Left lung (tissue), 14 donors: ENCODE measurements at places on chromosomes 6 and 20. TPM values are rescaled to one million over a fixed set of nuclear protein-coding genes. Genes with fewer than 3 reads are reported as not detected.

DNA sequence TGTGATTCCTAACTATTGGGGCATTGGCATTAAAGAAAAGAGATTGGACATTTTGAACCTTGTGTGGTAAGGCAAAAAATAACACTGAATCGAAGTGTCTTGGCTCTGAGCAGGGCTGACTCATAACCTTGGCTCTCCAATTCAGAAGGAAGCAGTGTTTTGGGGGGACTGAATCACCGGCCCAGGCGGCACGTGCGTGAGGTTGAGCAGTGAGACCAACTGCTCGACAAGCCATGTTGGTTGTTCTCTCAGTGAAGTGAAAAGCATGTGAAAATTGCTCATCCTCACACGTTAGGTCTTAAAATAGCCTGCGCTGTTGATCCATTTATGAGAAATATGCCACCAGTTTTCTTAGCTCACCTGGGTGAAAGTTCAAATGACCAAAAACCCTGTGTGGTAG is 137.8 kb upstream of the SPACA1 start:
- H3K36me3 ChIP-seq = no peaks in the 10 kb centered on the region
- H3K27me3 ChIP-seq = no peaks in the 10 kb centered on the region
- no peaks in the 10 kb centered on the region for H3K4me1 ChIP-seq

DNA sequence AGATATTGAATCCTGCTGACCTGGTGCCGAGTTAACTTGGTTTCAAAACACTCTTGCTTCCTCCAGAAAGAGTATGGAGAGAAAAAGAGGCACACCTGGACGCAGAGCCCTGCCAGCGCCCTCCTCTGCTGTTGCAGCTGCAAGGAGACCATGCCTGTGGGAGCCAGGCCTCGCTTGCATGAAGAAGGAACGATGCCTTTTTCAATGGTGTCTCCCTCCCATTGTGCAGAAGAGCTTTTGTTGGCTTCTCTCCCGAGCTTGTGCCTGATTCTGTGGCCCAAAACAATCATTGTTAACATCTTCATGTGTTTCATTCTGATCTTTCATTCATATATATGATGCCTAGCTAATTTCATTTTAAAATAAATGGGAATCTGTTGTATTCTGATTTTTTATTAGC is 98.1 kb downstream of the FAM120B start:
- H3K27ac ChIP-seq = no peak overlapping the region
- no peaks in the 10 kb centered on the region for H3K27me3 ChIP-seq
- H3K4me3 ChIP-seq = no peak overlapping the region
- peaks cover 73% of the 10 kb centered on the region for H3K36me3 ChIP-seq
- no peak for DNase-seq

- no peaks in the 10 kb centered on the region for H3K36me3 ChIP-seq
- peak overlapping the region; percentile 46 for H3K4me3 ChIP-seq
- H3K4me1 ChIP-seq = peaks cover 11% of the 10 kb centered on the region
- H3K27ac ChIP-seq = no peak overlapping the region
- H3K27me3 ChIP-seq = peaks cover 68% of the 10 kb centered on the region
Observed at GRCh38 chr6:77466055-77466450, 2.8 kb upstream of the HTR1B start.

- H3K36me3 ChIP-seq = no peaks in the 10 kb centered on the region
- H3K27me3 ChIP-seq = no peaks in the 10 kb centered on the region
- no peak overlapping the region for H3K4me3 ChIP-seq
- no peak overlapping the region for H3K27ac ChIP-seq
Observed at GRCh38 chr20:36808317-36809257, 35.0 kb upstream of the DSN1 start.

- H3K27ac ChIP-seq = no peak overlapping the region
- H3K36me3 ChIP-seq = no peaks in the 10 kb centered on the region
- H3K4me1 ChIP-seq = peaks cover 7% of the 10 kb centered on the region
- no peak for DNase-seq
- H3K27me3 ChIP-seq = no peaks in the 10 kb centered on the region
Observed at GRCh38 chr6:113701552-113702254, 155.4 kb upstream of the MARCKS start.

GRCh38 chr6:56786256-56786655 is 143.6 kb upstream of the DST start:
- no peaks in the 10 kb centered on the region for H3K36me3 ChIP-seq
- H3K27ac ChIP-seq = no peak overlapping the region
- no peaks in the 10 kb centered on the region for H3K27me3 ChIP-seq
- H3K4me3 ChIP-seq = no peak overlapping the region

GRCh38 chr6:71194724-71195123 is 93.9 kb upstream of the OGFRL1 start:
- DNase-seq = no peak
- H3K36me3 ChIP-seq = no peaks in the 10 kb centered on the region
- H3K4me1 ChIP-seq = no peaks in the 10 kb centered on the region
- H3K27ac ChIP-seq = no peak overlapping the region

DNA sequence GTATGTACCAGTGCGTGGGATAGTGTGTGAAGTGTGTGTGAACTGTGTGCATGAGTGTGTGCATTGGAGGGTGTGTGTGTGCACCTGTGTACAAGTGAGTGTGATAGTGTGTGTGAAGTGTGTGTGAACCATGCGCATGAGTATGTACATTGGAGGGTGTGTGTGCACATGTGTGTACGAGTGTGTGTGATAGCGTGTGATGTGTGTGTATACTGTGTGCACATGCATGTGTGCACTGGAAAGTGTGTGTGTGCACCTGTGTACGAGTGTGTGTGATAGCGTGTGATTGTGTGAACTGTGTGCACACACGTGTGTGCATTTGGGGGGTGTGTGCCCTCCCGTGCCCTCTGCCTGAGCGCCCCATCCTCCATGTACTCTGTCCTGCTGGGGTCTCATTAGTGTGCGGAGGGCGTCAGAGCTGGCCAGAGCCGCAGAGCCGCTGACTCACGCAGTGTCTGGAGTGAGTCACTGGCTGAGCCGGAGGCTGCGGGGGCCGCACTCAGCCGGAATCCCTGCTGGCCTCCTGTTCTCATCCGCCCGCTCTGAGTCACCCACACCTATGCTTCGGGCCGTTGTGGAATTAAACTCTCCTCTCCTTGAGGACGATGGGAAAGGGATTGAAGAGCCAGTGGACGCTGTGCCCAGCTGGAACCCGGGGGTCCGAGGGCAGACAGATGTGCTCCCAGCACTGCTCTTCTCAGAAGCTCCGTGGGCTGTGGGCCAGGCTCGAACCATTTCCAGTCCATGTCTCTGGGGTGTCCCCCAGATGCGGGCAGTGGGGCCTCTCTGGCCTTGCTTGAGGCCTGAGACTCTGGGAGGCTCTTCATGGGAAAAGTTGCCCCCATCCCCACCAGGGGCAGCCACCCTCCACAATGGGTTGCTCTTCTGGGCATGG is 27.3 kb upstream of the STX16 start:
- H3K4me3 ChIP-seq = no peak overlapping the region
- no peak for DNase-seq
- H3K36me3 ChIP-seq = no peaks in the 10 kb centered on the region

- no peak overlapping the region for H3K27ac ChIP-seq
- no peaks in the 10 kb centered on the region for H3K4me1 ChIP-seq
- H3K27me3 ChIP-seq = no peaks in the 10 kb centered on the region
Observed at GRCh38 chr6:75813476-75814250, 64.6 kb downstream of the MYO6 start.

- DNase-seq = no peak
- no peaks in the 10 kb centered on the region for H3K36me3 ChIP-seq
- H3K27me3 ChIP-seq = no peaks in the 10 kb centered on the region
- H3K27ac ChIP-seq = no peak overlapping the region
Observed at GRCh38 chr6:49329186-49329585, 133.9 kb downstream of the MMUT start.

GRCh38 chr6:161038229-161039031 is 46.9 kb downstream of the MAP3K4 start:
- H3K4me3 ChIP-seq = no peak overlapping the region
- H3K27me3 ChIP-seq = no peaks in the 10 kb centered on the region
- DNase-seq = peak; percentile 87
- no peaks in the 10 kb centered on the region for H3K4me1 ChIP-seq

DNA sequence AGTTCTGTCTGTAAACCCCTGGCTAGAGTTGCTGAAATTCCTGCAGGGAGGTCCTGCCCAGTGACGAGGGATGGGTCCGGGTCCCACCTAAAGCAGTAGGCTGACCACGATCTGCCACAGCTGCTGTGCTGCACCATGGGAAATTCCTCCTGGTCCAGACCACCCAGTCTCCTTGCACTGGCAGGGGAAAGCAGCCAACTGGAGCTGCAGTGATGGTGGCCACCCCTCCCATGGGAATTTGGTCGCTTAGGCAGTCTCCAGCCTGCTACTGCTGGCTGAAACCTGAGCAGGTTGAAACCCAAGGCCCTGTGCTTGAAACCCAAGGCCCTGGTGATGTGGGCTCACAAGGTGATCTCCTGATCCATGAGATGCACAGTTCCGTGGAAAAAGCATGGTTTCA is 23.9 kb upstream of the MOXD1 start:
- no peak for DNase-seq
- no peak overlapping the region for H3K27ac ChIP-seq
- no peaks in the 10 kb centered on the region for H3K36me3 ChIP-seq
- no peaks in the 10 kb centered on the region for H3K4me1 ChIP-seq
- no peaks in the 10 kb centered on the region for H3K27me3 ChIP-seq

- no peak overlapping the region for H3K4me3 ChIP-seq
- H3K36me3 ChIP-seq = no peaks in the 10 kb centered on the region
- H3K4me1 ChIP-seq = no peaks in the 10 kb centered on the region
- no peak for DNase-seq
- no peak overlapping the region for H3K27ac ChIP-seq
Observed at GRCh38 chr6:16493112-16493511, 254.7 kb downstream of the GMPR start.

- no peak overlapping the region for H3K27ac ChIP-seq
- H3K36me3 ChIP-seq = no peaks in the 10 kb centered on the region
- no peaks in the 10 kb centered on the region for H3K27me3 ChIP-seq
Observed at GRCh38 chr20:62191781-62192559, 9.1 kb downstream of the MTG2 start.

DNA sequence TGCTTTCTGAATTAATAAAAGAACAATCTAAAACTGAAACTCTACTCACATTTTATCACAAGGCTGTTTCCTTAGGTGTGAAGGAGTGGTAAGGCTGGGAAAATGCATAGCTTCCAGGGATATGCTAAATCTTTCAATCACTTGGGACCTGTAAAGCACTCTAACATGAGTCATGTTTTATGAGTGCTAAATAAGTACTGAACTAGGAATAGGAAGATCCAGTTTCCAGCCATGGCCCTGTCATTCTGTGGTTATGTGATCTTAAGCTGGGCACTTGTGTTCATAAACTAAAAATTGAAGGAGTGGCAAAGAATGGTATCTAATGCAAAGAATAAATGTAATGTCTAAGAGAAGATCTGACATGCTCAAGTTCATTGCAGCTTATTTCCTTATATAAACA is 6.1 kb upstream of the TMEM200A start:
- no peak for DNase-seq
- H3K27me3 ChIP-seq = no peaks in the 10 kb centered on the region
- no peak overlapping the region for H3K27ac ChIP-seq
- H3K4me3 ChIP-seq = no peak overlapping the region
- H3K4me1 ChIP-seq = no peaks in the 10 kb centered on the region

GRCh38 chr6:111074311-111074710 is 13.0 kb upstream of the SLC16A10 start:
- no peak overlapping the region for H3K4me3 ChIP-seq
- H3K27me3 ChIP-seq = no peaks in the 10 kb centered on the region
- H3K27ac ChIP-seq = no peak overlapping the region
- H3K4me1 ChIP-seq = no peaks in the 10 kb centered on the region
- no peaks in the 10 kb centered on the region for H3K36me3 ChIP-seq

GRCh38 chr6:68911811-68912210 is 276.7 kb downstream of the ADGRB3 start:
- no peaks in the 10 kb centered on the region for H3K27me3 ChIP-seq
- no peak overlapping the region for H3K4me3 ChIP-seq
- H3K36me3 ChIP-seq = no peaks in the 10 kb centered on the region
- H3K27ac ChIP-seq = no peak overlapping the region

DNA sequence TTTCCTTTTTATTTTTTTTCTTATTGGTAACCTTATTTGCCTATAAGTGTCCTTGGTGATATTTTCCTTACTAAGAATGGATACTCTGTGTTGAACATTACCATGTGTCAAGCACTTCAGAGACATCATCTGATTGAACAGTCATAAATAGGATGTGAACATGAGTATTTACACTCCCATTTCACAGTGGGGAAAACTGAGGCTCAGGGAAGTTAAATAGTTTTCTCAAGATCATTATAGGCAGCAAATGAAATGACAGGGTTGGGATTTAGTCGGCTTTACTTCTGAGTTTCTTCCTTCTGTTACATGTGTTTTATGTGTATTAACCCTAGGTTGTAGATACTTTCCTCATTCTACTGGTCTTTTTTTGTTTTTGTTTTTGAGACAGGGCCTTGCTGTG is 35.3 kb downstream of the TPX2 start:
- no peak for DNase-seq
- no peaks in the 10 kb centered on the region for H3K36me3 ChIP-seq
- no peaks in the 10 kb centered on the region for H3K27me3 ChIP-seq
- no peaks in the 10 kb centered on the region for H3K4me1 ChIP-seq
- no peak overlapping the region for H3K4me3 ChIP-seq
- H3K27ac ChIP-seq = no peak overlapping the region

- H3K27me3 ChIP-seq = no peaks in the 10 kb centered on the region
- DNase-seq = no peak
- no peak overlapping the region for H3K4me3 ChIP-seq
- no peaks in the 10 kb centered on the region for H3K4me1 ChIP-seq
Observed at GRCh38 chr6:144500892-144501291, 215.8 kb downstream of the UTRN start.

- H3K27me3 ChIP-seq = no peaks in the 10 kb centered on the region
- H3K4me1 ChIP-seq = peaks cover 19% of the 10 kb centered on the region
- H3K27ac ChIP-seq = no peak overlapping the region
- H3K4me3 ChIP-seq = no peak overlapping the region
Observed at GRCh38 chr20:1130058-1130694, 11.8 kb downstream of the PSMF1 start.

- H3K4me1 ChIP-seq = no peaks in the 10 kb centered on the region
- H3K4me3 ChIP-seq = no peak overlapping the region
- H3K36me3 ChIP-seq = no peaks in the 10 kb centered on the region
- peaks cover 83% of the 10 kb centered on the region for H3K27me3 ChIP-seq
- DNase-seq = no peak
Observed at GRCh38 chr20:46269372-46269771, 38.9 kb downstream of the CDH22 start.

DNA sequence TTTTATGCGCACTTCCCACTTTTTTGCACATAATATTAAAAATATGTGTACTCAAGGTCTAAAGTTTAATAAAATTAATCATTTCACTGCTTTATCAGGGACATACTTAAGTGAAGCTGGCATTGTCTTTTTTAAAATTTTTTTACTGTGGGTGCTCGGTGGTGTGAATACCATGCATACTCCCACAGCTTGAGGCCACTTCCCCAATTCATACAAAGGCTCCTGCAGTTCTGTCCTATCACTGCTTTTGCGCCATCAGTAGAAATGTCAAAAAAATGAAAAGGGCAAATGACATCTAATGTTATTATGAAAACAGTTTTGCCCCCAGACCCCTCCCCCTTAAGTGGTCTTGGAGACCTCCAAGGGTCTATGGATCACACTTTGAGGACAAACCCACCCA is 464.1 kb upstream of the ARID1B start:
- no peaks in the 10 kb centered on the region for H3K4me1 ChIP-seq
- DNase-seq = no peak
- no peaks in the 10 kb centered on the region for H3K36me3 ChIP-seq
- no peak overlapping the region for H3K27ac ChIP-seq
- no peak overlapping the region for H3K4me3 ChIP-seq

GRCh38 chr6:148151896-148152643 is 190.6 kb upstream of the SASH1 start:
- H3K4me1 ChIP-seq = no peaks in the 10 kb centered on the region
- H3K27ac ChIP-seq = no peak overlapping the region
- H3K27me3 ChIP-seq = no peaks in the 10 kb centered on the region
- DNase-seq = no peak
- H3K36me3 ChIP-seq = no peaks in the 10 kb centered on the region

Gene PARD6B
- total RNA-seq = 23.5 TPM

Gene RREB1
- 49.3 TPM for total RNA-seq

Gene E2F1
- total RNA-seq = 23.6 TPM

Gene OR2B6
- not detected for total RNA-seq

Gene MAK
- total RNA-seq = 0.26 TPM

Gene SYCP2L
- 0.45 TPM for total RNA-seq

Gene UBR2
- 34.4 TPM for total RNA-seq

Gene CAP2
- 6.5 TPM for total RNA-seq
